CD4-positive, alpha-beta T cell treated with Interleukin-6 for 4 hours (primary cell): ENCODE measurements at places on chromosomes 4 and X.

DNA sequence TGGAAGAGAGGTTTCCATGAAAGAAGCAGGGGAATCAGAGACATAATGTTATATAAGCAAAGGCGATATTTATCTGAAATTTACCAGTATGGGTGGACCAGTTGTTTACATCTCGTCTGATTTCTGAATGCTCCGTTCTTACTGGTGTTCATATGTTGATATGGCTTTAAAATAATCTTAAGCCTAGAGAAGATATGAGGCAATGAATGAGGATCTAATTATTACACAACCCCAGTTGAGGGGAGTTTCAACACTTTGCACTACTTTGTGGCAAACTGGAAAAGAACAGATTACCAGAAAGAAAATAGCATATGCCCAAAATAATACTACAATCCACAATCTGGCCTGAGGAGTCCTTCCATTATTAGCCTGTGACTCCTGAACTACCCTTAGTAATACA is 263.3 kb upstream of the MAGEB2 start:
- DNase-seq, result no peak

- no peak for DNase-seq
Measured at GRCh38 chrX:145673841-145674240, 143.8 kb upstream of the SLITRK2 start.

DNA sequence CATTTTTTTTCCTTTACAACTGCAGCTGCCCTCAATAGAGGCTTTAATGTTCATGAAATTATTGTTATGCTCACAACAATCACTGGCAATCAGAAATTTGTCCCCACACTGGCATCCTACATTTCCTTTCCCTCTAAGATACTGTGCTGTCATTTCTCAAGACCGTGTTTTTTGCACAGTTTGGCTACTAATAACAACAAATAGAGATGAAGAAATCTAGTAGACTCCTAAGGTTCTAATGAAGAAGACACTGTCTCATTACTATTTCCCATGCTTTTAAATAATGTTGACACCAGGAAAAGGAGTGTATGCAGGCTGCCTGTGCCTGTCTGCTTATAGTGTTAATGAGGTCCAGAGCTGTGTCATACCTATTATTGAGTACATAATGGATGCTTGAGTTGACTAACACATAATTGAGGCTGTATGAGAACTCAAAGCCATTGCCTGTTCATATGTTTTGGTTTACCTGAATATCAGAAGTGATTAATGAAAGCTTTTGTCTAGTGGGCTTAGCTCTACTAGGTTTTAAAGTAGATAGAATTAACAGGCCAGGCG is 1.5 kb upstream of the EIF4E start:
- DNase-seq, result no peak

DNA sequence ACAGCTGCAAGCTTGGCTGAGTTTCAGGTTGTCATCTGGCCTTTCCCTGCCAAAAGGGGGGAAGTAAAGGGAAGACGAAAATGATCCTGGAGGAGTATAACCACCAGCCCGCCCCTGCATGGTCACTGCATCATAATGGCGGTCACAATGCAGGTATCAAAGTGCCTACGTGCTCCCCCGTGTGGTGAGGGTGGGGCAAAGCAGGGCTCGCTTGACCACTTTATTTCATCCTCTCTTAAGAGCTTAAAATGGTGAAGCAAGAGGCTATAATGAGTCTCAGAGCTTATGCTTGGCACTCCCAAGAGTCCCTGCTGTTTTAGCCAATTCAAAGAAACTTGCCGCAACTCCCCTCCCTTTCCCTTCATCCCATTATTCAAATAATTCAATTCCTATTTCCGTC is 105.6 kb downstream of the APOOL start:
- DNase-seq, result peak; percentile 10

DNA sequence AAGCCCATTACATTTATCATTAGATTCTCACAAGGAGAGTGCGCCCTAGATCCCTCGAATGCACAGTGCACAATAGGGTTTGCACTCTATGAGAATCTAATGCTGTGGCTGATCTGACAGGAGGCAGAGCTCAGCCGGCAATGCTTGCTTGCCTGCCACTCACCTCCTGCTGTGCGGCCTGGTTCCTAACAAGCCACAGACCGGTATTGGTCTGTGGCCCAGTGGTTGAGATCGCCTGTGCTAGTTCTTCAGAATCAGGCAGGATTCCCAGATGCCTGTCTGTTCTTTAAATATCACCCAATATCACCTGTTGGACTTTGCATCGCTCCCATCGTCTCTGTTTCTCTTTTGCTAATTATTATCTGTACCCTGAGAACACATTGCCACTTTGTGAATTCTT is 14.0 kb downstream of the DSPP start:
- no peak for DNase-seq
